A172 (cell line): ENCODE measurements at places on chromosomes 3 and 15. TPM values are rescaled to one million over a fixed set of nuclear protein-coding genes. Genes with fewer than 3 reads are reported as not detected.

DNA sequence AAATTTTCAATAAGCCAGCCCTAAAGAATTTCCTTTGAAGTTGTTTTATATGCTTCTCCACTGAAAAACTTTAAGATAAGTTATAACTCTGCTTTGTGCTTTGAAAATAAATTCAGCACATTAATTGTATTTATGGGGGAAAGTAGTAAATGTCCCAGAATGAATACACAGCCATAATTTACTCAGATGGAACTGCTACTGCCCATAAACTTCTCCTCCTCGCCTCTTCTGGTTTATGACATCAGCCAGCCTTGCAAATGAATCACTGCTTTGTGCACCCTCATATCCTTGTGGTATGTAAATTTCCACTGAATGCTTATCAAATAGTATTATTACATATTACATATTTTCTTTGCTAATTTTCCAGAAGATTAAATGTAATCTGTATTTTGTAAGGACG is 302.0 kb downstream of the DIPK2A start:
- peak; percentile 23 for DNase-seq

GRCh38 chr3:53750253-53751210 is 95.7 kb downstream of the CHDH start:
- no peak for DNase-seq

DNA sequence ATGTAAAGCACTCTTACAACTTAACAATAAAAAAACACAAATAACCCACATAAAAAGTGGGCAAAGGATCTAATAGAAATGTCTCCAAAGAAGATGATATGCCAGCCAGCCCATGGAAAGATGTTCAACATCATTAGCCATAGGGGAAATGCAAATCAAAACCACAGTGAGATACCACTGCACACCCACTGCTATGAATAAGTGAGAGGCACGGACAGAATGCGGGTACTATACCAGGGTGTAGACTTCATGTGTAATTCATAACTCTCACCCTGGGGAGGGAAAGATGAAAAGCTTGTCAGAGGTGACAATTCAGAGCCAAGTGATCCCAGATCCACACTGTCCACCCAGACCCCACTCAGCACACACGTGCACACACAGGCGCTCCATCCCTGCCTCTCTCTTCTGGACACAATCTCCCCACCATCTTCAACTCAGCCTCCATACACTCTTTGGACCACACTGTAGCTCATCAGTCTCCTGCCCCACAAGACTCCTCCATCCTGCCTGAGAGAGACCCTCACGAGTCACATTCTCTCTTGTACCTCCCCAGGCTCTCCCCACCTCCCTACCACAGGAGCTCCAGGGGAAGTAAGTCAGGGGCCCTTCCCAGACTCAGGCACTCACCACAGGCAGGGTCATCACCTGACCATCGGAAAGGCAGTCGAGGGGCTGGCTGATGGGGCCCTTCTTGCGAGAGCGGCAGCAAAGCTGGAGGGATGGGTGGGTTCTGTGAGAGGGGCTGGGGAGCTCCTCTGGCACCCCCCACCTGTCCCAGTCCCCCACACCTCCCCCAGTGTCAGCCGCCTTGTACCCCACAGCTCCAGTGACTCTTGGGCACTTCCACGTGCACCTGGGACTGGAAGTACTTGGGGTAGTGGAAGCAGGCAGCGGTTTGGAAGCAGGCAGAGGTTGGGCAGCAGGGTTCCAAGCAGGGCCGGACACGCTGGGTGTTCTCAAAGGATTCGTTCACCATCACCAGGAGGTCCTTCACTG is 21.3 kb downstream of the PLA2G4E start:
- DNase-seq: no peak

- no peak for DNase-seq
These were observed 41.0 kb downstream of the BCL2L10 start for GRCh38 chr15:52071570-52071969.

DNA sequence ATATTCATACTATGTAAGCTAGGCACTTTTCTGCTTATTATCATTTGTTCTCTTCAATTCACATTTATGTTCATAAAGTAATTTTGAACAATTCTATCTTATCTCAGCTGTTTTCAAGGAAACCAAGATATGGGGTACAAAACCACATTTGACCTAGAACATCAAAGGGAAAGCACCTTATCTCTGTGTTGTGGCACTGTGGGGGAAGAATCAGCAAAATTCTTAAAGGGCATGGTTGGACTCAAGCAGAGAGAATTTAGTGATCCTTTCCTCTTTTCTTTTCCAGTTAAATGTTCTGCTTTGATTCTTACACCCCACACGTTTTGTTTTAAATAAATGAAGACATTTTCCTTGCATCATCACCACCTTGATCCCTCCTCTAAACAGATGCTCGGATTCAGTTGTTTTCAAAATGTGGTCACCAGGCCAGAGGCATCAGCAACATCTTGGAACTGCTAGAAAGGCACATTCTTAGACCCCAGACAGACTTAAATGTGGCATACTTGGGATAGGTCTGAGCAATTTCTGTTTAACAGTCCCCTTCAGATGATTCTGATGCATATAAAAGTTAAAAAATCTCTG is 128.4 kb upstream of the TP63 start:
- DNase-seq: no peak

- peak; percentile 92 for DNase-seq
These were observed at the start of gene LRIG1 for GRCh38 chr3:66500576-66501482. Gene LRIG1 (minus strand): TSS chr3:66501022. CDS start chr3:66500407, 615 bp downstream.

- DNase-seq: peak; percentile 81
These were observed 60.5 kb downstream of the ITGB5 start for GRCh38 chr3:124826703-124827102.

The GHRL gene
- total RNA-seq: not detected in 2 replicates

The GABRR3 gene
- total RNA-seq: not detected in 2 replicates

The ACAD11 gene
- 10.9 and 17.7 TPM in 2 replicates for total RNA-seq

The ZIC4 gene
- 1.4 and 5.2 TPM in 2 replicates for total RNA-seq
